Activated CD4-positive, alpha-beta memory T cell treated with anti-CD3 and anti-CD28 coated beads, Interleukin-2, amount 10 ng/mL, durations not matched to agents 7 days and 5 days (primary cell): ENCODE measurements at places on chromosomes 11 and 22.

GRCh38 chr11:79375818-79376550, 64.8 kb downstream of the TENM4 start:
- no peak for DNase-seq

DNA sequence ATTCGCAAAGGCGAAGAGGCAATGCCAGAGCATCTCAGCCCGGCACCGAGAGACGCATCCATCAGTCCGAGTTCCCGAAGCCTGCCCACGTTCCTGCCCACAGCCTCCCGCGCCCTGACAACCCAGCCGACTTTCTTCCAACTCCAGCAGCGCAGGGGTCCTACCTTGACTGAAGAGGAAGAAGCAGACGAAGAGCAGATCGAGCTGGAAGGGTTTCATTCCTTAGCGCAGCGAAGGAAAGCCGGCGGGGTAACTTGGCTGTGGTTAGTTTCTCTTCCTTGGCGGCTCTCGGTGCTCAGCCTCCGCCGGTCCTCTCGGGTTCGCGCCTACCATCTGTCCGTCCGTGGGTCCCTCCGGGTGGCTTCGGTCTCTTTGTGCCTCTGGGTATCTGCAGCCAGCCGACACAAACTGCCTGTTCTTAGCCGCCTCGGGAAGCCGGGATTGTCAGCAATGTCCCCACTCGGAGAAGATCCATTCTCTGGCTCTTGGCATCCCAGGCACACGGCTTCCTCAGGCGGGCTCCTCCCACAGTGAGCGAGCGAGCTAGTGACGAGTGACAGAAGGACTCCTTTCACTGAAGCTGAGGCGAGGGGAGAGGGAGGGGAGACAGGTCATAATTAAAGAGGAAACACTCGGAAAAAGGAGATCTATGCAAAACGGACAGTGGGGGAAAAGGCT, at the start of gene KIRREL3:
TSS of gene KIRREL3 (minus strand) at position 480 of the 678 bp plus-strand sequence.
- DNase-seq = no peak

- no peak for DNase-seq
These were observed 54.0 kb downstream of the KREMEN1 start for GRCh38 chr22:29126670-29127395.

GRCh38 chr11:111976767-111977145, 39.6 kb downstream of the DIXDC1 start:
- DNase-seq = no peak

DNA sequence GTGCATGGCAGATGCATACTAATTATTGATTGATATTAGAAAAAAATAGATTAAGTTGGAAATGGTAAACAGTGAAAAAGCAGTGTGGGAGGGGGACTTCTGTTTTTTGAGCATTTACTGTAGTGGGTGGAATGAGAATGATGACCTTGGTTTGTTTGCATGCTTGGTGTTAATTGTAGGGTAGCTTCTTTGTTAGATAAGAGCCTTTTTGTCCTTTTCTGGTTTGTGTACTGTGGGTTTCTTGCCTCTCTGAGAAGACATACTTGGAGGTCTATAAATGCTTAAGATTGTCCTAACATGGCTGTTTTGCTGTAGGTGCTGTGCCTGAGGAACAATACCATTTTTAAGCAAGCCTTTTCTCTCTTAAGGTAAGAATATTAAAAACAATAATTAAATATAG, 17.0 kb downstream of the MRPL48 start:
- no peak for DNase-seq

GRCh38 chr11:96008161-96008720, 84.3 kb upstream of the MTMR2 start:
- no peak for DNase-seq

- no peak for DNase-seq
These were observed 74.0 kb upstream of the TCF20 start for GRCh38 chr22:42344361-42344905.

GRCh38 chr22:38755155-38755910, 465 bp downstream of the SUN2 start:
- peak; percentile 73 for DNase-seq

DNA sequence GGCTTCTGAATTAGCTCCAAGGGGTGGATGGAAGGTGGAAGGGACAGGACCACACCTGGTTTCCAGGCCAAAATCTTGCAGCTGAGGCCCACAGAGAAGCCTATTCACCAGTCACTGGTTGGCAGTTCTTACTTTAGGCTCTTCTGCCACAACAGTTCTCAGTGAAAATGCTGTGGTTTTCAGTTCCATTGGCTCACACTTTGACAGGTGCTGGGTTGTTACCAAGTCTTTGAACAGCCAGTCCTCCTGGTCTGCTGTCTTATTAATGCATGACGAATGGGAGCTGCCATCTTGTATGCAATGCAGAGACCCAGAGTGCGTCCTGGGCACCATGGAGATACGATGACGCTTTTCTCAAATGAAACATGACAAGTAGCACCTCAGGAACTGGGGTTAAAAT, 232.0 kb upstream of the ZBED5 start:
- DNase-seq = no peak

- DNase-seq = no peak
These were observed 102.1 kb upstream of the BID start for GRCh38 chr22:17876306-17876831.

DNA sequence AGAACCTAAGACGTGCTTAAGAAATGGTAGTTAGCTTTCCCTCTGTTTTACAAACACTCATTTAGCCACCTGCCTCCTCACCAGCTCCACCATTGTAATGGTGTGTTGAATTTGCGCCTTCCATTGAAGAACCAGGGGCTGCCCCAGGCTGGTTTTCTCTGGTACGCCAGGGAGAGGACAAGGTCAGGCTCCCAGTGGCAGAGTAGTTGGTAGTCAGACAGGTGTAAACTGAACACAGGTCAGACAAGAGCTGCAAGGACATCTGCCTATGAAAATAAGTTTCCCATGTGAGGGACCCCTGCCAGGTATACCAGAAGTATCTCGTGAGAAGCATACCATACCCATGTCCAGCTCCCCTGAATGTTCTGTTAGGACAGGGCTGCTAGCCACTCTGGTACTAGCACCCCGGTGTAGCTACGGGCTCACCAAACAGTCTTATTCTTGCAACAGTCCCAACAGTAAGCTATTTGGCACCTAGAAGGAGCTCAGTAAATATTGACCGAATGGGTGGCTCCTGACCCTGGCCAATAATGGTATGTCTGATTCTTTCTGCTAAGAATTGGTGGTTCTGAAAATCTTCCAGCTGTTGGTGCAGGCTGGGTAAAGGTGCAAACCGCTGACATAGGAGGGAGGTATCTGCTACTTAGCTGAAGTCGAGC, 359.0 kb downstream of the LARGE1 start:
- no peak for DNase-seq

- DNase-seq = peak; percentile 89
These were observed 14.6 kb upstream of the MIAT start for GRCh38 chr22:26642465-26643417.

DNA sequence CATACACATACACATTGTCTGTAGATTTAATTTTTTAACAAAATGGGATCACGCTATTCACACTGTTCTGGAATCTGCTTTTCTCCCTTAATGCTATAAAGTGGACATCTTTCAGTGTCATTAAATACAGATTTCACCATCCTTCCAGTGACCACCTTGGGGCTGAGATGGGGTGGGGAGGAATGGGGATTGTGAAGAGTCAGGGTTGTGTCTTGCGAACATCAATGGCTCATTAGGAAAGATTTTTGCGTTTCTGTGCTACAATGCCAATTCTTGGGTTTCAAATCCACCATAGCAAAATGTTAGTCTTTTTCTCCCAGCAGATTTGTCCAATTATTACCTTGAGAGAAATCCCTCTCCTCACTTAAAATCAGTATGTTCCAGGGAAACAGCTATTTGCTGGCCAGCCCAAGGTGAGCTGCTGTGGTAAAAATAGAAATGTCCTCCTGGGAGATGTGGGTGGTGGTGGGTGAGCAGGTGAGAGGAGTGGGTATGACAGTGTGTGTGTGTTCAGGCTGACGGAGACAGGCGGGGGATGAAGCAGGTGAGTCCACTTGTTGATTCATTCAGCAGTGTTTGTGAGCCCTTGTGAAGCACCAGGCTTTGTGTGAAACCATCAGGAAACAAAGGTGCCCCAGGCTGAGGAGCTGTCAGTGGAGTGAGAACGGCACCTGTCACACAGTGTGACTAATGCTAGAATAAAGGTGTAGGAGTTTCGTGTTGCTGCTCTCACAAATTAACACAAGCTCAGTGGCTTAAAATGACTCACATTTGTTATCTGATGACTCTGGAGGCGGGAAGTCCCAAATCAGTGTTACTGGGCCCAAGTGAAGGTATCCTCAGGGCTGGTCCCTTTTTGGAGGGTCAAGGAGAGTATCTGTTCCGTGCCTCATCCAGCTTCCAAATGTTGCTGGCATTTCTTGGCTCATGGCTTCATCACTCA, 1.7 kb upstream of the CBX6 start:
- DNase-seq = peak; percentile 59

GRCh38 chr11:72141066-72141465, 5.5 kb downstream of the FOLR3 start:
- DNase-seq = peak; percentile 52

- peak; percentile 59 for DNase-seq
These were observed 789 bp upstream of the KDM2A start for GRCh38 chr11:67118181-67118766.

- DNase-seq = no peak
These were observed 471 bp upstream of the TMEM184B start for GRCh38 chr22:38273135-38273826.

GRCh38 chr22:19882446-19883381, 28.0 kb upstream of the GNB1L start:
- DNase-seq = no peak

DNA sequence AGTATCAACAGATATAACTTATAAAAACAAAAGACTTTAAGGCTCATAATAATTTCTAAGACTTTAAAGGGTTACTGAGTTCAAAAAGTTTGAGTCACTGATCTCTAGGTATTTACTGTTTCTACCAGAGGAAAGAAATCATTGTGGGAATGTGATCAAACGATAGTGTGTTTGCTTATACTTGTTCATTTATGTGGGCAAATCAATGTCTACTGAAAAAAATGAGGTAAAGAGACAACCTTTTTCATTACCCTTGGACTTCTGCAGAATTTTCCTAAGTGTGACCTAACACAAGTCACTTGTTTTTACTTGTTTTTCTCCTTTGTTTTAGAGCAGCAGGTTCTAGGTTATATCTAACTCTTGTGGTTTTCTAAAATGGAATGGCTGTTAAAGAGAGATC, 65.4 kb downstream of the PRR5L start:
- no peak for DNase-seq
